ENCODE measurements at places on chromosomes 1 and 21.

DNA sequence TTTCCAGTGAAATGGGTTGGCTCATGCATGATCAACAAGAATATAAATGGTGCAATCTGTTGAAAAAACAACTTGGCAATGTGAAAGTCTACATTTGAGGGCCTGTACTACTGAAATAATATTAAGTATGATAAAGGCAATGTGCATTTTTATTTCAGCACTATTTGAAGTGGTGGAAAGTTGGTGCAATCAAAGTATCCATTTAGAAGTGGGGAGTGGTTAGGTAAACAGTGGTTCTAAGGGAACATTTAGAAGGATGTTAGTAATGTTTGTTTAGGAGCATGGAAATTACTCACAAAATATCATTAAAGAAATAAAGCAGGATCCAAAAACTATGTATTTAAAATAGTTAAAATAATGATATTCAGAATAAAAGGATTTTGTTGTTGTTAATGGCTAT, 60.2 kb downstream of the CHRM3 start:
- no peak for DNase-seq

GRCh38 chr1:89887270-89887669, 66.4 kb downstream of the LRRC8D start:
- no peak for DNase-seq

DNA sequence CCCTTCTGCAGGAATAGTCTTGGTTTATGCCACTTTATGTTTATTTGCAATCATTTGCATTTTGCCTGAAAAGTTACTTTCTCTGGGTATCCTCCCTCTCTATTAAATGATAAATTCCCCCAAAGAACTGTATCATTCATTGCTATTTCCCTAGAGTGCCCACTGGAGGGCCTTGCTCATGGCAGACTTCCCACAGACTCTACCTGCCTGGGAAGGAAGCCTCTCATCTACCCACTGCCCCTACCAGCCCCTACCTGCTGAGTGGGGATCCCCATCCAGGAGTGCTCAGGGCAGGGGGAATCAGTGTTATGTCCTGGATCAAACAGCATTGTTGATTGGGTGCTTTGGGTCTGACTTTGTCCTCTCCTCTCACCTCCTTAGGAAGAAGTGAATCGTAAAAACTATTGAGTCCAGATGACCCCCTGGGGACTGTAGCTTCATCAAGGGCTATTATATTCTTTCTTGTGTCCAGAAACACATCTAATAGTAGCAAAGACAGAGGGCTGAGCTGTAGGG, 6.8 kb upstream of the LRRN2 start:
- no peak for DNase-seq

DNA sequence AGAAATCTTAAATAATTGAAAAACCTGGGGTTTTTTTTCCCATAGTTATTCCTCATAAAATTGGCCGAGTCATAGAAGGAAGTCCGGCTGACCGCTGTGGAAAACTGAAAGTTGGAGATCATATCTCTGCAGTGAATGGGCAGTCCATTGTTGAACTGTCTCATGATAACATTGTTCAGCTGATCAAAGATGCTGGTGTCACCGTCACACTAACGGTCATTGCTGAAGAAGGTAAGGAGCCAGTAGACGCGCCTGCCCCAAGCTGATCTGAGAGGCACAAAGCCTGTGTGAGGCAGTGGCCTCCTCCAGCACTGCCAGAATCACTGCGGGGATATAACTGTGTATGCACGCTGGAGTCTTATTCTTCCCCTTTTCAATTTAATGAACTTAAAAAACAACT, 100.3 kb downstream of the PHTF1 start:
- no peak for DNase-seq

- no peak for DNase-seq
These were observed 21.4 kb downstream of the GNB1 start for GRCh38 chr1:1869469-1869868.

- no peak for DNase-seq
These were observed 9.5 kb upstream of the SLC2A5 start for GRCh38 chr1:9078752-9079500.

GRCh38 chr1:59827055-59827643, 12.4 kb downstream of the HOOK1 start:
- DNase-seq, result no peak

GRCh38 chr1:1344655-1345361, 4.4 kb downstream of the DVL1 start:
- no peak for DNase-seq

GRCh38 chr1:25140073-25140797, 92.1 kb downstream of the SYF2 start:
- peak; percentile 76 for DNase-seq

GRCh38 chr1:27435566-27436203, 43.3 kb downstream of the GPR3 start:
- peak; percentile 47 for DNase-seq

DNA sequence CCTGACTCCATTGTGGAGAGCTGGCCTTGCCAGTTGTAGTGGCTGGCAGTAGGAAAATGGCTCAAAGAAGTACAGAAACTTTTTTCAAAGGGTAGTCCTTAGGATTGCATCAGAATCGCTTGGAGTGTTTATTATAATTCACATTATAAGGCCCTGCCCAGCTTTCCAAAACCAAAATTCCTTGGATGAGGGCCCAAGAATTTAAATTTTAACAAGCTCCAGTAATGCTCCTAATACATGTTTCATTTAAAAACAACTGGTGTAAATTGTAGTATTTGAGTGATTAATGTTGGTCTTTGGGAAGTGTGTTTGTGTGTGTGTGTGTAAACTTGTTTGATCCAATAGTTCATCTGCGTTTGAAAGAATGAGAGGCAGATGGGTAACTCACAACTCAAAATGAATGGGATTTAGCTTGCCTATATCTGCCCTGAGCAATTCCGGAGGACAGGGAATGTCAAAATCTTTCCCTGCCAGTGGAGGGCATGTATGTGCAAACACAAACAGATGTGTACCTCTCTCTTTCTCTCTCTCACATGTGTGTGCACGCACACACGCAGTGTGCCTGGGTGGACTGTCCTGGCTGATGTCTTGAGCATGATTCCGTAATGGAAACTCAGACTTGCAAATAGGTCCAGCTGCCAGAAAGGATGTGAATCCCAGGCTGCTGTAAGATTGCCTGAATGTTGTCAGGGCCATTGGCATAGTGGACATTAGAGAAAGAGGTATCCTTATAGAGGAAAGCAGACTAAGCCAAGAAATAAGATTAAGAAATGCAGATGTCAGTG, 293.1 kb downstream of the LMX1A start:
- DNase-seq, result no peak

DNA sequence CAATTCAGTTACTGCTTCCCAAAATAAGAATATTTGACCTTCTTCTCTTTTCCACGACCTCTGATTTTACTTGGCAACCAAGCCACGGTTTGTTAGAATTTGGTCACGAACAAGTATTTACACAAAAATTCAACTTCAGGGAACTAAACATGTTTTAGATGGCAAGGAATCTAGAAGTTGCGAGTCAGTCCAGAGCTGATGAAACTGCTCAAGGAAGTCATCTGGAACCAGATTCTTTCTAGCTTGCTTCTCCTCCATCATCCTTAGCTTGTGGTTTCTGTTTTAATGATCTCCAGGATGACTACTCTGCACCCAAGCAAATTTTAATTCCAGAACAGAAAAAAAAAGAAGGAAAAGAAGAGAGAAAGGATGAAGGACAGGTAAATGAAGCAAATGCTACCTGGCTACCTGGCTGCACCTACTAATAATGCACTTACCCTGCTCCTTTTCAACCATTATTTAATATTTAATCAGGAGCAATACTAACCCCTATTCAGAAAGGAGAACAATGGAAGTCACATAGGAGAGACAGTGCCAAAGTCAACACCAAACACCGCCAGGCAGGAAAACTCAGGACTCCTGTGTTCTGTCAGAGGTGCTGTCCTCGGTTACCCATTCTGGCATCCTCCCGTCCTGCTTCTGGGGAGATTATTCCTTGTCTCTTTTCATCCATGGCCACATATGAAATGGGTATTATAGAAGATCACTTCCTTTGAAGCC, 54.2 kb upstream of the RGS7 start:
- DNase-seq, result no peak

DNA sequence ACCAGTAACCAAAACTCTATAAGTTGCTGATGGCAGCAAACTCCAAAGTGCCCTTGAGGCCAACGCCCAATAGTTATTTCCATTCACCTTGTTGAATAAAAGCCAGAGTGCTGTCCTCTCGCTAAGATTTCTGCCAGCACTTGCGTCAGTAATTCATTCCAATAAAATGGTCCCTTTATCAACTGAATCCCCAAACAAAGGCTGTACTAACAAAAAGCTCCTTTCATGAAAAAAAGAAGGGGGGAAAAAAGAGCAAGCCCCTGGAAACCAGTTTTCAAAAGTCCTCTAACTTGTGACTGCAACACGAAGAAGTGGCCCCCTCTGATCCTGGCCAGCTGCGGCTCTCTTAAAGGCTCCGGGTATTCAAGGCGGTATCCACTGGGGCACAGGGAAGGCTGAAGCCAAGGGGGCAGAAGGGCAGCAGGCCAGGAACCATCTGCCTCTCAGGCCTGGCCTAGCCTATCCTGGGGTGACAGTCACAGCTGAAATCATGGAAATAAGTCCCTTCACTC, 55.8 kb upstream of the ZNF326 start:
- DNase-seq, result no peak

DNA sequence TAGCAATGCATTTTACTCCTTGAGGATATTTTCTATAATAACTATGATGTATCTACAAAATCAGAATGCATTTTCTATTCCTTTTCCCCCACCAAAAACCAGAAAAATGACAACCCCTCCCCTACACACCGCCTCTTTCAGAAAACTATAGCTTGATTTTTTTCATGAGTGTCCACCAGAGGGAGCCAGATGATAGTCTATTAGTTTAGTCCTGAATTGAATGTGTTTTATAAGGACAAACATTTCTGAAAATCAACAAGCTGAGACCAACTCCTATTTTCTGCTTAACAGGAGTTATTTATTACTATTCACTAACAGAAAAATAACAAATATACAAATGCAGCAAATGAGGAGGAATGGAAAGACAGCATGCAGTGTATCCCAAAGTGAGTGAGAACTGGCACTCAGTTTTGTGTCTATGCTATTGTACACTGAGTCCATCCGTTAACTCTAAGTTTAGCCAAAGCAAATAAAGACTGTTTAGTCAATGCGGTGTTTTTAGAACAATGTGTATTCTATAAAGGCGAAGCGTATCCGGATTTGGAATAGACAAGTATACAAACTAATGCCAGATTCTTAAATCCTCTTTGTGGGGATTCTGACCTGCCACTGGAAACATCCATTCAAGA, 182.6 kb downstream of the VAV3 start:
- no peak for DNase-seq

- DNase-seq, result no peak
These were observed 10.3 kb upstream of the S100A7 start for GRCh38 chr1:153470707-153471106.

- DNase-seq, result no peak
These were observed 112.3 kb upstream of the TRABD2B start for GRCh38 chr1:48109390-48110013.

- no peak for DNase-seq
These were observed 433.9 kb upstream of the DAB1 start for GRCh38 chr1:57857809-57858208.

- no peak for DNase-seq
These were observed 217.8 kb downstream of the PTPRC start for GRCh38 chr1:198856601-198857000.

GRCh38 chr1:202665417-202665816, 44.8 kb downstream of the SYT2 start:
- DNase-seq, result no peak

GRCh38 chr1:158818975-158819431, 12.1 kb upstream of the MNDA start:
- no peak for DNase-seq

DNA sequence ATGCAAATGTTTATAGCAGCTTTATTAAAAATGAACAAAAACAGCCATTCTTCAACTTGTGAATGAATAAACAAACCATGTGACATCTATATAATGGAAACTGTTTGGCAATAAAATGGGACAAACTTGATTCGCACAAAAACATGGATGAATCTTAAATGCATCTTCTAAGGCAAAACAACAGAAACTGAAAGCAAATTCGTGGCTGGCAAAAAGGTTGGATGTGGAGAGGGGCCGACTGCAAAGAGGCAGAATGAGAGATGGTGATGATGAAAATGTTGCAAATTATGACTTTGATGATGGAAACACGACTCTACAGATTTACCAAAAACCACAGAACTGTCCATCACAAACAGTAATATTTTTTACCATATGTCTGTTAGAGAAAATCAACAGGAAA, 327.0 kb upstream of the NR5A2 start:
- no peak for DNase-seq

DNA sequence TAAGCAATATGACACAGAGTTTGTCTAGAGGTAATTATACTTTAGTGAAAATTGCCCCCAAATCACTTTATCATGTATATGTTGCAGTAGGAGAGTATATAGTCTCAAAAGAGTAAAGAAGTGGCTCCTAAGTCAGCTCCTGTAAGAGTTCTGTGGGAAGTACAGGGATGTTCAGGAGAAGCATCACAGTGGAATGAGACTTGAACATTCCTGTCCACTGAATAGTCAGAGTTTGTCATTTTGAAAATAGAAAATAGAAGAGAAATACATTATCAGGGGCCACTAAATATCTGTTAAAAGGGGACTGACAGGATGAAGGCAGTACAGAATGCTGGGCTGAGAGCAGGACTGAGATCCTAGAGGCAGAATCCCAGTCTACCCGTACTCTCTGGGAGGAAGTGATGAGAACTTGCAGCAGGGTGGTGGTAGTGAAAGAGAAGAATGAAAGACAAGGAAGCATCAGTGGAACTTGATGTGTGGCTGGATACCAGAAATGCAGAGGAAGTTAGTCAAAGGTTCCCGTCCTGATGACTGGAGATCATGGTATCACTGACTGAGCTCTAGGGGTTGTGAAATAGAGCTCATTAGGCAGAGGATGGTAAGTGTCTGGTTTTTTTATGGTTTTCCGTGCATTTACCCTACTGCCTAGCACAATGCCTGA, 153.4 kb downstream of the FMN2 start:
- no peak for DNase-seq

- no peak for DNase-seq
These were observed 33.8 kb upstream of the EYA3 start for GRCh38 chr1:28122183-28122582.

DNA sequence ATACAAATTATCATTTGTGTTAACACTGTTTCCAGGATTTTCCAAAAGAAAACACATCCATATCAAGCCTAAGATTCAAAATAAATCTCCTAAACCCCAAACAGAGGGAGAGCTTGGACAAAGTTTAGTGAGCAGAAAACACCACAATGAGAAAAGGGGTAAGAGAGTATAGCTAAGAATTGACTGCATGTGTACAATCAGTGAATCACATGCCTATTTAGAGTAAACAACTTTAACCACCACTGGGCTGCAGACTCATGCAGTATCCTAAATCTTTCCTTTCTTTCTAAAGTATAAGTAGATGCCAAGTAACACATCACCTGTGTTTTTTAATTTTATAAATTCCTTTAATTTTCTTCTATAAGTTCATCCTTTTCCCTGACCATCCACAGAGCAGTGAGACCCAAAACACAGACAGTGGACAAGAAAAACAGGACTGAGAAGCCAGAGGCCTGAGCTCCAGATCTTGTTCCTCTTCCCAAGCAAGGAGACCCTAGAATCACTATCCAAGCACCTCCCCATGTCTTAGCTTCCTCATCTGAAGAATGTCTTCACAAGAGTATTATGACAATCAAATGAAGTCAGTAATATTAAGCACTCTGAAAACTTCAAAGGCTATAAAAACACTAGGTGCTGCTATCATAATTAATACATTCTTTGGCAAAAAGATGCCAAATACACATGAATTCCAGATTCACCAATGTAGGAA, 93.1 kb downstream of the VAV3 start:
- no peak for DNase-seq

Measured in GM10248 (cell line).